Activated naive CD8-positive, alpha-beta T cell treated with anti-CD3 and anti-CD28 coated beads for 36 hours (primary cell): ENCODE measurements at places on chromosomes 16 and 17.

DNA sequence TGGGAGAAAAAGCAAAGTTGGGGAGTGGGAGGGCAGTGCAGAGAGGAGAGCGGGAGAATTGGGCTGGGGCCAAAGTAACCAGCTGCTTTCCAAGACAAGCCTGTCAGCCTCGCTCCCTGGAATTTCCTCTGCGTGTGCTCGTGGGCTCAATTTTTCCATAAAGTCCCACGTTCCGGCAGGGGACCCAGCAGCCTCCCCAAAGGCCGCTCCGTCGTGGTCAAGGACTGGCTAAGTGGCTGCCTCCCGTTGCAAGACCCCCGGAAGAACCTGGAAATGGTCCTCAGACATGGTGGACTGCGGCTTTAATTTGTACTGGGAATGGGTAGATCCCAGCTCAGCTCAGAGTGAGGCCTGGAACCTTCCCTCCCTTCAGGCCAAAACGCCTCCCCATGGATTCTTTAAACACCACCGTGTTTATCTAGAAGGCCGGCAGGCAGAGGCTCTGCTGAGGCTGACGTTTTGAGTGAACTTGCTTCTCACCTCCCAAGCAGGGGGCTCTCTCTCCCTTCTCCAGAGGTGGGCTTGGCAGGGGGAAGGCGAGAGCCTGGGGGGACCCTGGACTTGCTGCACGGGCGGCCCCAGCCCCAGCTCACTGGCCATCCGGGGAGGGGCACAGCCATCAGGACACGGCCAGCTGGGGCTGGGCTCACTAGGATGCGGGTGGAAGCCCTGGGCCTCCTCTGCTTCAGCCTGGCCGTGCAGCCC, 190.0 kb downstream of the C16orf95 start:
- H3K4me3 ChIP-seq: no peak overlapping the region
- no peaks in the 10 kb centered on the region for H3K4me1 ChIP-seq
- H3K27ac ChIP-seq: no peak overlapping the region
- H3K36me3 ChIP-seq: no peaks in the 10 kb centered on the region

DNA sequence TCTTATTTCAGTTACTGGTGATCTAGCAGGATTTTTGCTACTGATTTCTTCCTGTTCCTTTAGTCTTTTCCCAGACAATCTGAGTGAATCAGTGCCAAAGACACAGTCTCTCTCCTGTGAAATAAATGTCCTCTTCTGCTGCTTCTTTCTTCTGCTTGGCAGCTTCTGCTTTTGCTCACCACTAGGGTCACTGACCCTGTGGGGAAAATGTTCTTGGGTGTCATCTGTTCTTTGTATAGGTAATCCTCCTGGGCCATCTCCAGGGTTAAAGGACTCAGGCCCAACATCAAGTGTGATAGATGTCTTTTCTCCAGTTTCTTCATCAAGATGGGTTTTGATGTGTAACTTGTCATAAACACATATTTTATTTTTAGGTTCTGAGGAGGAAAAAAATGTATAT, 5.2 kb downstream of the PALB2 start:
- H3K4me3 ChIP-seq: no peak overlapping the region
- H3K27ac ChIP-seq: no peak overlapping the region

DNA sequence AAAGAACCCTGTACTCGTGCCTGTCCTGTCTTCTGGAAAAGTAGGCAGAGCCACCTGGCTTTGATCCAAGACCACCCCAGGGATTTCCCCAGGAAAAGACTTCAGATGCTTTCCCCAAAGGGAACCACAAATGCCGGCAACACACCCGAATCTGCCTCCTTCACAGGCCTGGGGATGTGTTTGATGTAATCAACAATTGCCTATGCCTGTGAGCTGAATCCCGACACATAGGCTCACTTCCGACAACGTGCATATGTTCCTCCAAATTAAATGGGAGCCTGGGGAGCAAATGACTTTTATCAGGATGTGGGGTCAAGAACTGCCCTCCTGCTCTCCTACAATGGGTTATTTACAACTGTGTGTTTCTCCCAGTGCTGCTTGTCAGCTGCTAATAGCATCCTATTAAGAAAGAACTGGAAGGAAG, 535.2 kb upstream of the CDH11 start:
- H3K4me3 ChIP-seq: no peak overlapping the region
- no peaks in the 10 kb centered on the region for H3K4me1 ChIP-seq

DNA sequence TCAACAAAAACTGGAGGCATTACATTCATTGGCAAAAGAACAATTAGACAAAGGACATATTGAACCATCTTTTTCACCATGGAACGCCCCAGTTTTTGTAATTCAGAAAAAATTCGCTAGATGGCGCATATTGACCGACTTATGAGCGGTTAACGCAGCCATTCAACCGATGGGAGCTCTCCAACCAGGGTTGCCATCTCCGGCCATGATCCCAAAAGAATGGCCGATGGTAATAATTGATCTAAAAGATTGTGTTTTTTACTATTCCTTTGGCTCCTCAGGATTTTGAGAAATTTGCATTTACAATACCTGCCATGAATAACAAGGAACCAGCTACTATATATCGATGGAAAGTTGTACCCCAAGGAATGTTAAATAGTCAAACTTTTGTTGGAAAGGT, 21.4 kb downstream of the ALOX15B start:
- no peak overlapping the region for H3K4me3 ChIP-seq
- no peaks in the 10 kb centered on the region for H3K36me3 ChIP-seq
- H3K27me3 ChIP-seq: peaks cover 87% of the 10 kb centered on the region
- no peak overlapping the region for H3K27ac ChIP-seq
- H3K4me1 ChIP-seq: peaks cover 21% of the 10 kb centered on the region

GRCh38 chr17:79777120-79777893, 641 bp upstream of the CBX2 start:
- H3K36me3 ChIP-seq: no peaks in the 10 kb centered on the region
- peaks cover 83% of the 10 kb centered on the region for H3K27me3 ChIP-seq
- peaks cover 24% of the 10 kb centered on the region for H3K4me1 ChIP-seq
- H3K27ac ChIP-seq: no peak overlapping the region

DNA sequence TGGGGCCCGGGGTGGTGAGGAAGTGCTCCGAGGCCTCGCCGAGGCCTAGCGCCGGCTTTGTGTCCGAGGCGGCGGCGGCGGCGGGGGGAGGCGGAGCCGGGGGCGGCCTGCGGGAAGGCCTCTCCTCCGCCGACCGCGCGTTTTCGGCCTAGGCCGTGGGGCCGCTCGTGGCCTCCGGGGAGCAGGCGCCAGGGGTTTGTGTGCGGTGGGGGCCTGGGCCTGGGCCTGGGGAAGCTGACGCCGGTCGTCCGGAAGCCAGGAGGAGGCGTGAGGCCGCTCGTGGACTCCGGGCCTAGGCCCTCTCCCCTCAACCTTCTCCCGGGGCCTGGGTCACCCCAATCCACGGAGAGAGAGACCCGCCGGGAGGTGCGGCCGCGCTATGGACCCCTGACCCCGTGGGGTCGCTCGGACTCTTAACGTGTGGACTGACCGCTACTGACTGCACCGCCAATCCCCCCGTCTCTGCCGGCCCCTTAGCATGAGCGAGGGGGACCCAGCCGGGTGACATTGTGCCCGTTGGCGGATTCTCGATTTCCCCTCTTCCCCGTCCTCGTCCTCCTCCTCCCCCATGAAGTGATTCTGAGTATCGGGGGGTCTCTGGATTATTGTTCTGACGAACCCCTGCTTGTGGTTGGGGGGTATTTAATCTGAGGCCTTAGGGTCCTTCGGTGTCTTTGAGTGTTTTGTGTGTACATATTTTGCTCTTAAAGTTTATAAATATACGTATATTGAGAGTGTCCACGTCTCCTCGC, 660 bp downstream of the RBBP6 start:
- peaks cover 30% of the 10 kb centered on the region for H3K36me3 ChIP-seq
- DNase-seq: peak; percentile 68
- H3K27ac ChIP-seq: peak overlapping the region; percentile 81
- H3K4me1 ChIP-seq: peaks cover 29% of the 10 kb centered on the region
- peak overlapping the region; percentile 100 for H3K4me3 ChIP-seq
- peaks cover 3% of the 10 kb centered on the region for H3K27me3 ChIP-seq
